ENCODE measurements at places on chromosomes 6 and 20.
A peak's percentile ranks its signal among the peaks of the same experiment; 100 is the strongest.

DNA sequence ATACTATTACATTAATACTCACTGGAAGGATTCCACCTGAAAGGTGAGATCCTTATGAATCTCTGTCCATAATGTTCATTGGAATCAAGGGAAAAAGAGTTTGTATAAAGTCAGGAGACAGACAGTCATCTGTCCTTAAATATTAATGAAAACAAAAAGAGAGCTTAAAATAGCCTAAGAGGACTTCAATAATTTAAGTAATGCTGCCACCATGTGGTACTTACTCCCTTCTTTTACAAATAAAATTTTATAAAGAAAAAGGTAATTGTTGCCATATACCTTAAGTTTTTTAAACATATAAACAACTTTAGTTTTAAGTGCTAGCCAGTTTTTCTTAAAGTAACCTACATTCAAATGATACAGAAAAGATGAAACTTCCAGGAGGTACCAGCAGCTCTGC is 5.1 kb downstream of the BLOC1S5 start:
- peak; percentile 10 for DNase-seq

GRCh38 chr20:52913650-52914387 is 58.3 kb upstream of the TSHZ2 start:
- DNase-seq, result no peak

- no peak for DNase-seq
Observed at GRCh38 chr6:44734886-44735629, 347.6 kb downstream of the CDC5L start.

DNA sequence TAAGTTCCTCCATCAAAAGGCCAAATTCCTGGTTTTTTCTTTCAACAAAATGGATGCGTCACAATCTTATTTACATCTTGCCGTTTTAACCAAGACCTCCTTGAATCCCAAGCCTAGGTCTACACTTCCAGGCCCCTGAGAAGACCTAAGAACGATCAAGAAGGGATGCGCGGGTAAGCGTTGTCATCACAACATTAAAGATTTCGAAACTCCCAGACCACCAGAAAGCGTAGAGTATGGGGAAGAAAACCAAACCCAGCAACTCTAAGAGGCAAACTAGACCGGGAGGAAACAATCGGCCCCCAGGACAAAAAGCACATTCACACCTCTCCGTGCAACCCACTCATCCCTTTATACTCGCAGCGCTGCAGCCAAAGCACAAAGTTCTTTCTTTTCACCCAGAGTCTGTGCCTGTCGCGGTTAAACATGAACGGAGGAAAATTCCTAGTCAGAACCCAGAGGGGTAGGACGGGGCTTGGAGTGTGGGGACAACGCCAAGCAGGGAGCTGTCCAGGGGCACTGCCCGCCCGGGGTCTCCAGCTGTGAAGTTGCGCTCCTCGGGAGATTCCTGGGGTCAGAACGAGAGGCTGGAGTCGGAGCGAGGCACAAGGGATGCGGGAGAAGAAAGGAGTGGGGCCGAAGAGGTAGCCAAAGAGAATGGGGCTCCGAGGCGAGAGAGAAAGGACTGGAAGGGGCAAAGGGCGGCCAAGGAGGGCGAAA is 725 bp downstream of the OSER1 start:
- no peak for DNase-seq

DNA sequence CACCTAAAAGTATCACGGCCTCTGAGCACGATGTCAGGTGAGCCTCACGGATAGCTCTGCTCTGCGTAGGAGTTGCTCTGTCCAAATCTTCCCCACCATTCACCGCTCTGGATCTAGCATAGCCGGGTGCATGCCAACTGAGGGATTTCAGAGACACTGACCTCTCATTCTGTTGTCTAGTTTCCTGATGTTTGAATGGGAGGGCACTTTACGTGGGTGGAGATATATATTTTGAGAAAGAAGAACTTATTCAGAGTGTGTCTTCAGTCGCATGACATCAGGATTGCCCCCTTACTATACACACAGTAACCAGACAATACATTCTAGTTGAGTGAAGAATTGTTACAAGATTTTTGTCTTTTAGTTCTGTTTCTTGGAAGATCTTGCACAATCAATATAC is 96.5 kb upstream of the CITED2 start:
- no peak for DNase-seq

DNA sequence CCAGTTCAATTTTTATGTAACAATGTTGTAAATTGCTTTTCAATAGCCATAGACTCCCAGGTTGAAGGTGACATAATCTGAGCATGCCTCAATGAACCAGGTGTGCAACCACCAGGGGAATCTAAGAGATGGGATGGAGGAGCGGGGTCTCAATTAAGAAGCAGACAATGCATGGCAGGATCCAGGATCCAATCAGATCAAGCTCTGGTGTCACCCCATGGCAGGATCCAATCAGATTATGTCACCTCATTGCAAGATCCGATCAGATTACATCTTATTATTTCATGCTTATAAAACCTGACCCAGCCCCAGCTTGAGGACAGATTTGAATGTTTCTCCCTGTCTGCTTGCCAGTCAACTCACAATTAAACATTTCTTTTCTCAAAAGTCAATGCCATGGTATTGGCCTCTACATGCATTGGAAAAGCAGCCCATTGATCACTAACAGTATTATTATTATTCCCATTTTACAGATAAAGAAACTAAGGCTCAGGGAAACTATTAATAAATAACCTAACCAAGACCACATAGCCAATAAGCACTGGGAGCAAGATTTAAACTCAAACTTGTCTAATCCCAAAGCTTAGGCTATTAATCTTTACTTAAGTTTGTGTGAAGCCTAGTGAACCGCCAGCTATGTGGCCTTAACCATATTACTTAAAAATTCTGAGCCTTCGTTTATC is 14.3 kb upstream of the SIRT5 start:
- no peak for DNase-seq

GRCh38 chr6:113434641-113435040 is 422.5 kb upstream of the MARCKS start:
- DNase-seq, result no peak

DNA sequence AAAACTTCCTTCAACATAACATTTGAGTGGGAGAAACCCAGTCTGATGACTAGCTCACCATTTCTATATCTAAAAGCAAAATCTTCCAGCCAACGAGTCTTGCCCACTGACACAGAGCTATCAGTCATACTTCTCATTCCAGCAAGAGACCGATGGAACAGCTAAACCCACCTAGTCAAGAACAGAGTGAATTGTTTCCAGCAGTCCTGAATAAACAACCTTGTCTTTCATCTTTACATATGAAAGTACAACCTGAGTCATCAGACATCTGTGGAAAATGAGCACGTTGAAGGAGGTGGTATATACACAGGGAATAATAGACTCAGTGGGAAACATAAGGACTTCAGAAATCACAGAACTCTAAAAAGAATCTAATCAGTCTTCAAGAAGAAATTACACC is 23.8 kb downstream of the NRSN1 start:
- DNase-seq, result no peak

- peak; percentile 38 for DNase-seq
Observed at GRCh38 chr6:95325916-95326315, 251.4 kb upstream of the MANEA start.

All from foreskin keratinocyte (primary cell).